Fibroblast of skin of left quadriceps (primary cell): ENCODE measurements at places on chromosomes 6 and 20.

GRCh38 chr6:82365016-82365795, 1.6 kb downstream of the TPBG start:
- no peak for DNase-seq

DNA sequence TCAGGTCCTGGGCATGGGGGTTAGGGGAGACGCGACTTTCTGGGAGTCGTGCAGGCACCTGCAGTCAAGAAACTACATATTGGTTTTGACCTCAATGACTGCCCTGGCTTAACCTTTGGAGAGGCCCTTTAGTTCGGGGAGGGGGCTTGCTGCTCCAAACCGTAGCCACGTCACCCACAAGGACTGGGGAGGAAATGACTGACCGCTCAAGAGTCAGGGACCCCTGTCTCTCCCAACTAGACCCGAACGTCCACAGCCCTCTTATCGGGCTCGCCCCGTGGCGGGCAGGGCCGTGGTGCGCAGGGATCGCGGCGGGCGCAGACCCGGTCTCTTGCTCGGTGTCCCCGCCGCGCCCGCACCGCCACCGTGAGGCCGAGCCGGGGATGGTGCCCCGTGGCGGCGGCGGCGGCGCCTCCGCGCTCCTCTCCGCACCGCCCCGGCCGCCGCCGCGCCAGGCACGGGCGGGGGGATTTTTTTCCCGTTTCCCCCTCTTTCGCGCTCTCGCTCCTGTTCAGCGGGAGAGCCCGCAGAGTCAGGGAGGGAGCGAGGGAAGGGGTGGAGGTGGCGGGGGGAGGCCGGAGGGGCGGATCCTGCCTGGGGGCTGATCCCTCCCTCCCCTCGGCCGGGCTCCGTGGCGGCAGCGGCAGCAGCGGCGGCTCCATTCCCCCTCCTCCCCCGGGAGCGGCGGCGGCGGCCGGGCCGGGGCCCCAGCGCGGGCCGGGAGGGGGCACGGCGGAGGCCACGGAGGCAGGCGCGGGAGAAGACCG, at the start of gene BRPF3:
Gene BRPF3, plus strand, starts transcription at position 632 of the 767 bp plus-strand sequence. CDS start 3,579 bp downstream, outside the sequence.
- peak; percentile 56 for DNase-seq

DNA sequence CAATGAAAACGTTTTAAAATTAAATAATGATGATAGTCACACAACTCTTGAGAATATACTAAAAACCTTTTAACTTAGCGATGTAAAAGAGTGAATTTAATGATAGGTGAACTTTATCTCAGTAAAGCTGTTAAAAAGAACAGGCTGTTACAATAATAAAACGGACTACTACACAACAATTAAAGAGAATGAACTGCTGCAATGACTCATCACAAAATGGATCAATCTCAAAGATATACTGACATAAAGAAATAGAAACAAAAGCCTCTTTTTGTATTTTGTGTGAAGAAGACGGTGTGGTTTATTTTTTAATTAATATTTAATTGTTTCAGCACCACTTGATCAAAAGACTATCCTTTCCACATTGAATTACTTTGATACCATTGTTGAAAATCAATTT, 352.4 kb upstream of the GJE1 start:
- DNase-seq, result no peak

DNA sequence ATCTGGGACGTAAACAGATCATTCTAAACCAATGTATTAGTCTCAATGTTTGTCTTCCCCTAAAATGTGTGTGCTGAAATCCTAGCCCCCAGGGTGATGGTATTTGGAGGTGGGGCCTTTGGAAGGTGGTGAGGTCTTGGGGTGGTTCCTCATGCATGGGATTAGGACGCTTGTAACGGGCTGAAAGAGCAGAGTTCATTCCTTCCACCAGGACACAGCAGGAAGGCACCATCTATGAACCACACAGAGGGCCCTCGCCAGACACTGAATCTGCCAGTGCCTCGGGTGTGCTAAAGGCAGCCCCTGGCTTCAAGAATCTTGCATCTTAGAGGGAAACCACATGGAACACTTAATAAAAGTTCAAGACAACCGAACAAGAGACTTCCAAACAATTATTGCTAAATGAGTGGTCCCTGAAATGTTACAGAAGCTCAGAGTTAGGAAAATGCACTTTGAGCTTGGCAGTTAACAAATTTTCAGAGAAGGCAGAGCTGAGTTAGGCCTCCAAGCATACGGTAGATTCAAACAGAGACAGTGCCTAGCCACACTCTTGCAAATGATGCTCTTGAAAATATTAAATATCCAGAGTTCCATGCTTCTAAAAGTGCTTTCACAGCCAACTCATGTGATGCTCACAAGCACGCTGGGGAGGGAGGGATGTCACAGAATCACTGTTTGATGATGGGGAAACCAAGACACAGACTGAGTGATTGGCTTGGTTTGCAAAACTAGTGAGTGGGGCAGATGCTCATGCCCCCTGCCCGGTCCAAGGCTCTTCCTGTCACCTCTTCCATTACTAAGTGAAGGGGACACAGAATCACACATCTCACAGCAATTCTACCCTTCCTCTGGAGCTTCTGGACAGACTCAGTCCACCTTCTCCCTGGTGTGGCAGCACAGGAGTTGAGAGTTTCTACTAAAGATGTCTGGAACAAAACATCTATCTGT, 27.4 kb downstream of the TBC1D7 start:
- no peak for DNase-seq

DNA sequence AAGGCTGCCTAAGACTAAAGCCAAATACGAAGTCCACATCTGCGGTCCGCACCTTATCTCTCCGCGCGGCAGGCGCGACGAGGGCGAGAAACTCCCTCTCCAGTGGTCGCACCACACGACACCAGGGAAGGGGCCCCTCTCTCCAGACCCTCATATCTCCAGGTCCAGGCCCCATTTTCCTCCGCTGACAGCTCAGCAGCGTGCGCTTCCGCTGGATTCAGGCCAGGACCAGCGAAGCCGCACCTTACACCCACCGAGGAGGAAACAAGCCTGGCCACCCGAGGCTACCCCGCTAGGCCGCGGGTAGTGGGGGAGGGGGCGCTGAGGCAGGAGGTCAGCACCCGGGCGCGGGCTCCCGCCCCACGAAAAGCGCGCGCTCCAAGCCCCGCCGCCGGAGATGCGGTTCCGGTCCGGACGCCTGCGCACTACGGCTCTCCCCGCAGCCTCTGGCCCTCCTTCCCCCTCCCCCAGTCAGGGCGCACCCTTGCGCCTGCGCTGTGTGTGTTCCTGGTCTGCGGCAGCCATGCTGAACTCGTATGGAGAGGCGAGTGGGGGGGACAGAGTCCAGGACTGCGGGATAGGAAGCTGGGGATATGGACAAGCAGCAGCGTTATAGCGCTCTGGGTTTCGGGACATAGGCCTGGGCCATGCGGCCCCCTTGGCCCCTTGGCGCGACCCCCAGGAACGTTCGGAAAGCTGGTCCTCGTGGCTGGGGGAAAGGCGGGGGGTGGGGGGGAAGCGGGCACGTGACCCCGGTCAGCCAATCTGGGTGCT, at the start of gene BRD2:
Gene BRD2, plus strand, starts transcription at position 502 of the 774 bp plus-strand sequence. CDS start 4,305 bp downstream, outside the sequence.
- peak; percentile 95 for DNase-seq
